Activated CD4-positive, alpha-beta T cell treated with anti-CD3 and anti-CD28 coated beads, Interleukin-2, amount 50 U/mL, for 4 hours (primary cell): ENCODE measurements at places on chromosomes 1 and 21.

DNA sequence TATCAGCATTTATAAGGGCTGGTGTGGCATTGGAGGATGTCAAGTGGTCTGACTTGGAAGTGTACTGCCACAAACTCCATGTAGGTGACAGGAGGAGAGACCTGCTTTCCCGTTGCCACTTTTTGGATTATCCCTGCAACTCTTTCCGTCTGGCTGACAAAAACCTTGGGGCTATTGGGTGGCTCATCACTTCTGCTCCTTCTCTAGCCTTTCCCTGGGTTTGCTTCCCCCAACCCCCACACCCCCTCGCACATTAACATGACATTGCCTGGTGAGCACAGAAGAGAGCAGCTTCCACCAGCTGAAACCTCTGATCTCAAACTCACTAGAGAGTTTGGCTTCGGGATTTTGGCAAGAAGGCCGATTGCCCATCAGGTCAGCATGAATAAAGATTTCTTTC lies 39.2 kb downstream of the PROX1 start:
- DNase-seq = no peak

DNA sequence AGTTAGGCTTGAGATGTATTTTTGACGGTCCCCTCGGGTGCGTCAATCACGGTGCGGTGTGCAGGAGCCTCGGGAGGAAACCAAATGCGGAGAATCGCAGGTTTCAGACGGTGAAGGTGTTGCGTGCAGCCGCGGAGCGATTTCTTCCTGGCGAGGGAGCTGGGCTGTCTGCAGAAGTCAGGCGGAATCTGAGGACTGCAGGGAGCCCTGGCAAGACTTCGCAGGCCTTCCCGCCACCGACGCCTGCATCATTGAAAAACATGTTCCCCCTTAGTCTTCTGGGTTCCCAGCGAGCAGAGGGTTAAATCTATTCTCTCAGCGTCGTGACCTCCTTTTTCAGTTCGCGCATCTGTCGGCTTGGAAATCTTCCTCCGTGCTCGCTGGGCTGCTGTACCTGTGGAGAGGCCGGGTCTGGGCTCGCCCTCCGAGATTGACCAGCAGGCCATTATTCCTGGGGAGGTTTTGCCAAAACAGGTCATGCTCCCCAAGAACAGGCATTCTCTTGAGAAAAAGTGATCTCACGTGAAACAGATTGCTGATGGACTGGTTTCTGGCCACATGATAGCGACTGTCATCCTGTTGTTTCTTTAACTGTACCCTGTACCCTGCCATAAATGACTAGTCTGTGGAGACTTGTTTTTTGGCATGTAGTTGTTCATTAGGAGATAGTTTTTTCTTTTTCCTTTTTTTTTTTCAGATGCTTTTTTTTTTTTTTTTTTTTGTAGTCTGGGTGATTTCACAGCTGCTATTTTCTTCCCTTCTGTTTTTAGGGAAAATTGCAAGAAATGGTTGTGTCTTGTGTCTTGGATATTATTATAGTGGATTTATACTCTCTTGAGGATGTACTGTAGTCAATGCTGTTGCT lies 894 bp downstream of the EPB41 start:
- peak; percentile 21 for DNase-seq

- no peak for DNase-seq
Measured at GRCh38 chr1:244955661-244956060, 91.3 kb upstream of the HNRNPU start.

GRCh38 chr1:210250665-210250997 lies 18.0 kb downstream of the SERTAD4 start:
- no peak for DNase-seq

- no peak for DNase-seq
Measured at GRCh38 chr1:10178597-10179405, 31.6 kb upstream of the KIF1B start.

- DNase-seq = no peak
Measured at GRCh38 chr1:188355082-188355481, 1526.3 kb downstream of the PLA2G4A start.

GRCh38 chr1:150138044-150138443 lies 11.7 kb upstream of the PLEKHO1 start:
- DNase-seq = no peak

- DNase-seq = no peak
Measured at GRCh38 chr1:6392809-6393399, 663 bp downstream of the ACOT7 start.

GRCh38 chr21:39562791-39563770 lies 49.7 kb upstream of the B3GALT5 start:
- DNase-seq = no peak

- peak; percentile 16 for DNase-seq
Measured at GRCh38 chr1:150626150-150626549, 3.3 kb downstream of the ENSA start.

DNA sequence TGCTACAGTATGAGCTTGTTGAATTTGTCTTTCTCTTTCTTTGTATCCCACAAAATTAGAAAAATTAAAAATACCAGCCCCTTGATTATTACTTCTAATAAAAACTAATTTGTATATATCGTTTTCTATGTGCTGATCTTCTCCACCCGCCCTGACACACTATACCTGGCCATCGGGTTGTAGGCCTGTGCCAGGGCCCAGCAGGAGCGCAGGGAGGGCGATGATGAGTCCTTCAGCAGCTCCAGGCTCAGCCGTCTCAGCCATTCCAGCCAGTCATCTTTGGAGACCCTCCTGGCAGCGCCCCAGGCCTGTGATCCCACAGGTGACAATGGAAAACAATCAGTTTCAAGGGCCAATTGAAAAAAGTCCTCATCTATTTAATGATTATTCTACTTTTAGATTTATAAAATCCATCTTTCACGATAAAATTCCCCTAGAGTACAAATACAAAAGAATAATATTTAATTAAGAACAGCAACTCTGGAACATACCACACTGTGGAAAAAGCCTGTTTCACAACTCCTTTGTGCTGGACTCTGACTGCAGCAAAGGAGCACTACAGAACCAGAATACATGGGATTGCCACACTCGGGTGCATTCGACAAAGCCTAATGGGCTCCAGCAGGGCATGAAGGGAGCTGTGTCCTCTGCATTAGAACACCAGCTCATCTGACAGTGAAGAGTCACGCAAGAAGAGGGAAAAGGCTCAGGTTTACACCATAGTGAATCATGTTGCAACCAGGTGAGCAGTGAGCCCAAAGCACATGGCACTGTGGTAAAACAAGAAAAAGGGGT lies 15.4 kb downstream of the ANGPTL7 start:
- DNase-seq = no peak

- peak; percentile 65 for DNase-seq
Measured at GRCh38 chr1:110060034-110060661, 10.3 kb downstream of the ALX3 start.

DNA sequence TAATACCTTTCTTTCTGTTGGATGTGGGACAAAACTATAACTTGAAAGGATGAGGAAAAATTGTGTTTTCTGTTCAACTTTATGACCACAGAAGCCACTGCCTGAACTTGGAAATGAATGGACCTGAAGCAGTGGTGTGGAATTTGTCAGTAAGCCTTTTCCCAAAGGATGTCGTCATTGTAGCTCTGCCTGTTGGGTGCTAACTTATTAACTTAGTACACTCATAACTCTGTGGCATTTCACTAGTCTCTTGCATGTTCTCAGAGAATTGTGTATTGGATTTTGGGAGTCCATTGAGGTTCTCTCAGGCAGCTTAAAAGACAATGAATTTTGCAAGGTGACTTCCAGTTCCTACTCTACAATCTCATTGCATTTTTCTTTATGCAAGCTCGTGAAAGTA lies 49.6 kb downstream of the KCNK2 start:
- no peak for DNase-seq

GRCh38 chr1:152035539-152036266 lies 1.1 kb downstream of the S100A11 start:
- DNase-seq = no peak

- no peak for DNase-seq
Measured at GRCh38 chr21:16196001-16196400, 466.2 kb downstream of the USP25 start.

GRCh38 chr1:19360843-19361610 lies 48.9 kb downstream of the SLC66A1 start:
- DNase-seq = no peak

GRCh38 chr1:84957966-84958365 lies 38.9 kb downstream of the MCOLN2 start:
- DNase-seq = no peak

- DNase-seq = no peak
Measured at GRCh38 chr1:41547781-41548560, 63.5 kb upstream of the EDN2 start.

GRCh38 chr1:25433389-25434186 lies 2.9 kb downstream of the MACO1 start:
- no peak for DNase-seq

GRCh38 chr1:15523104-15524020 lies 653 bp downstream of the CASP9 start:
- DNase-seq = no peak

- no peak for DNase-seq
Measured at GRCh38 chr1:56374026-56374974, 205.1 kb downstream of the PLPP3 start.

GRCh38 chr1:180392020-180392419 lies 110.4 kb downstream of the ACBD6 start:
- DNase-seq = no peak

- DNase-seq = peak; percentile 78
Measured at GRCh38 chr1:23790696-23791515, at the start of gene LYPLA2. TSS of gene LYPLA2 (plus strand) at chr1:23791145. CDS start at chr1:23792683, 1,538 bp downstream.

- no peak for DNase-seq
Measured at GRCh38 chr1:145994391-145995120, 1.8 kb downstream of the TXNIP start.

DNA sequence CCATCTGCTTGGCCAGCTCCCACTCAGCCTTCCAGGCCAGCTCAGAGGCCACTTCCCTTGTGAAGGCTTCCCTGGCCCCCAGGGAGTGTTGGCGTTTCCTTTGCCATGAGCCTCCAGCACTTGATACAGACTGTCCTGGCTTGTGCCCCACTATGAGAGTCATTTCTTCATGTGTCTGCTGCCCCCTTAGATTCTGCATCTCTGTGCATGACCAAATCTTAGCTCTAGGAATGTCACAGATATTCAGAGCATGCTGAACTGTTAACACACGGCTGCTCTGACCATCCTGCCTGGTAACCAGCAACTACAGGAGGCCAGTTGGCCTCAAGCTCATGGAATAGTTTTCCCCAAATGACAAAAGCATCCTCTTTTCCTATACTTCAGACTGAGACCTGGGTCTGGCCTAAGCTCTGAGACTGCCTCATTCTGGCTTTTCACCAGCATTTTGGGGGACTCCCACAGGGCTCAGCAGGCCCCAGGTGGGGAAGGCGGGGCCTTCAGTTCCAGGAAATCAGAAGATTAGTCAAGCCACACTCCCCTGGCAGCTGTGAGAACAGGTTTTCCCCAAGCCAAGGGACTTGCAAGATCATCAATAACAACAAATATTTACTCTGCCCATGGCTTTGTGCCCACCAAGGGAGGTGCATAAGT lies 182.6 kb upstream of the EDN2 start:
- DNase-seq = peak; percentile 70

DNA sequence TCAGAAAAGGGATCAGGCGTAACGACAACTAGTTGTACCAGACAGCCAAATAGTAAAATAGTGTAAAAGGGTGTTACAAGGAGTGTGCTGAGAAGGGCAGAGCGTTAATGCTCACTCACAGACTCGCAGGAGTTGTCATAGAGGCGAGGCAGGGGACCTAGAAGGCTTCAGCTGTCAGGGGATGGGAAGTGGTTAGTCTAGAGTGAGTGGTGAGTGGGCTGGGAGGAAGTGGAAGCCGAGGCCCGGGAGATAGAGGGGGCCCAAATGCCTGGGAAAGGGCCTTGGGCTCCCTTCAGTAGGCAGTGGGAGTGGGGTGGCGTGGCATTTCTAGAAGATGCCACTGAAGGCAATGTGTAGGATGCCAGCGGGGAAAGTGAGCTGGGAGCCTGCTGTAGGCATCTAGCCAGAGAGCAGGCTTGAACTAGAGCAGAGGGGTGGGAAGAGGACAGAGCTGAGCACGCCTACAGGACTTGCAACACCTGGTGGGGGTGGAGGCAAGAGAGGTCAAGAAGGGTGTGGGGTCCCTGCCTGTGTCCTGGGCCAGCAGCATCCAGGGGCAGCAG lies 10.3 kb downstream of the SLC6A17 start:
- no peak for DNase-seq

GRCh38 chr1:69743146-69743545 lies 175.4 kb downstream of the LRRC7 start:
- DNase-seq = no peak

DNA sequence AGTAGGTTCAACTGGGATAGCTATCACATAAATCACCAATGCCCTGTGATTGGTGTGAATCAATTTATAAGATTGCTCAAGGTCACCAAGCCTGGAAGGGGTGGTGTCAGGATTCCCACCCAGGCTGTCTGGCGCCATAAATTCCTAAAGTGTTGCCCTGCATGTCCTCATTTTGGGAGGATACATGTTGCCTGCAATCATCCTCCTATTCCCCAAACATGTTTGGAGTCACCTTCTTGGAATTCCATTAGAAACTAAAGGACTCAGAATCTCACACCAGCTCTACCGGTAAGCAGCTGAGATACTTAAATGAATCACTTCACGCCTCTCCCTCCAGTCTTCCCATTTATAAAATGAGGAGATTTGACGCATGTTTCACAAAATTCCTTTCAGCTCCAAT lies 54.1 kb upstream of the SLC45A1 start:
- no peak for DNase-seq

GRCh38 chr1:46043458-46044017 lies 88.9 kb downstream of the PIK3R3 start:
- DNase-seq = no peak

DNA sequence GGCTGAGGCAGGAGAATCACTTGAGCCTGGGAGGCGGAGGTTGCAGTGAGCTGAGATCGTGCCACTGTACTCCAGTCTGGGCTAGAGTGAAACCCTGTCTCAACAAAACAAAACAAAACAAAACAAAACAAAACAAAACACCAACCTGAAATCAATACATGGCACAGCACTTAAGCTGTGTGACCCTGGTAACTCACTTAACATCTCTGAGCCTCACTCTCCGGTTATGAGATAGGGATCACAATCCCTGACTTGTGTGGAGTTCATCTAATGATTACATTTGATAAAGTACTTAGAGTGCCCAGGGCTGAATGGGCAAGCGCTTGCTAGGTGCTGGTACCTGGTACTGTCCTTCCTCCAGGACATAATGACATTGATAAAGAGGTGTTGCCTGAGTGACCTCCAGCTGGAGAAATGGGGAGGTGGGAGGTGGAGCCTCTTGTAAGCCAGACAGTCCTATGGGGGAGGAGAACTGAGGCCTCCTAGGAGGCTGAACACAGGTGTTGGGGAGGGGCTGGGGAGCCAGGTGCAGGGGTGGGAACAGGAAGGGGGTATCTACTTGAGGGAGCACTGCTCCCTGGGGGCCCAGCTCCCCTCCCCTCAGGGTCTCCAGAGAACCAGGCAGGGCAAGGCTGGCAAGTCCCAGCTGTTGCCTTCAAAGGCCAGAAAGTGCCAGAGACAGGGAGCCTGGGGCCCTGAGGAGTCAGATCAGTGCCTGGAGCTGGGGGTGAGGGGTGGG lies 17.9 kb downstream of the FOXO6 start:
- DNase-seq = no peak

GRCh38 chr1:232557502-232558191 lies 72.3 kb downstream of the SIPA1L2 start:
- no peak for DNase-seq

DNA sequence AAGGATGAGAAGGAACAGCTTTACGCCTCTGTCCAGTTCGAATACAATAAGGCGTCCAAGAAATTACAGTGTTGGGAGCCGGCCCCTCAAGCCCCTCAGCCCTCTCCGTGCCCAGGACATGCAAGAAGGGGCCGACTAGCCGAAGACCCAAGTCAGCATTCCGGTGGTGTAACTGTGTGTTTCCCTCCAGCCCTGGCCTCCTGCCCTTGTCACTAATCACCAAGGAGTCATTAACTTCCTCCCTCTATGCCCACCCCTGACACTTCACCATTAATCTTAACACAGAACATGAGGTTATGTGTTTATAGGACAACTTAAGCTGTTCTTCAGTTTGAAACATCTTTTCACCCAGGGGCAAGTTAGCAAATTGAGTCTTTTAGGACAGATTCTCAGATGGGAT lies 16.4 kb upstream of the C4BPB start:
- DNase-seq = no peak
